Hepatic stellate cell (primary cell): ENCODE measurements at places on chromosomes 1 and 21.

DNA sequence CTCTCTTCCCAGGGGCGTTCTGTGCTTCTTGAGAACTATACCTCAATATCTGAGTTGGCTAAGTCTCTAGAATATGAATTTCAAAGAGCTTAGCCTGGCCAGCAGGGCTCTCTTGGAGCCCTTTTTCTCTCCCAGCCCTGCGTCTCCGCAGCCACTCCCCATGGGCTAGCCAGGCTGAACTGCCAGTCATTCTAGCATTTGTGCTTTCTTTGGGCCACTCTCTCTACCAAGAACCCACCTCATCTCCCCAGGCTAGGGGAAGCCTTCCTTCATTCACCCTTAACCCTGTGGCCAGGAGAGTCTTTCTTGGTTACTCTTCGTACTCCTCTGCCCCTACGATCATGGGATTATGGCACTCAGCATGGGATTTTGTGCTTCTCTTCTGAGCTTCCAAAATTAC lies 18.2 kb downstream of the ABCG1 start:
- no peak for DNase-seq

DNA sequence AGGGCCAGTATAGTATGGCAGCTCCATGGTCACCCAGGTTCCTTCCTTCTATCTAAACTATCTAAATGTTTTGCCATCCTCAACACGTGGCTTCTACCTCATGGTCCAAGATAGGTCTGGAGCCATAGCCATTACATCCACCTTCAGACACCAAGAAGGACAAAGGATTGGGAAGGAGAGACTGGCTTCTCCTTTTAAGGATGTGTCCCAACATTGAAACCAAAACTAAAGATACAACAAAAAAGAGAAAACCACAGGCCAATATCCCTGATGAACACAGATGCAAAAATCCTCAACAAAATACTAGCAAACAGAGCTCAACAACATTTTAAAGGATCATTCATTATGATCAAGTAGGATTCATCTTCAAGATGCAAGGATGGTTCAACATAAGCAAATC lies 24.8 kb downstream of the HSD11B1 start:
- DNase-seq = no peak

DNA sequence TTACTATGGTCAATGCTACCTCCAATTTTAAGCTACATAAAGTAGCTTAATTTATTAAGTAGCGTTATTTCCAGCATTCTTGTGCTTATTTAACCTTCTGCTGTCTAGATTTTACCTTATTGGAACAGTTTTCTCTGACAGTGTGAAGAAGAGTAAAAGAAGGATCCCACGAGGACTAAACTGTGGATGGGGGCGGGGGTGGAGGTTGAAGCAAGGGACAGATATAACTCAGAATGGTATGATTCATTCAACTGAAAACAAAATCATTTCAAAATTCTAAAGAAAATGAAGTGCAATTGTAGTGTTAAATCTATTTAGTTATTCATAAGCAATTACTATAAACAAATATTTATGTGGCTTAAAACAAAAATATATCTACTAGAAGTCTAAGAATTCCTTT lies 11.5 kb upstream of the VAV3 start:
- no peak for DNase-seq

DNA sequence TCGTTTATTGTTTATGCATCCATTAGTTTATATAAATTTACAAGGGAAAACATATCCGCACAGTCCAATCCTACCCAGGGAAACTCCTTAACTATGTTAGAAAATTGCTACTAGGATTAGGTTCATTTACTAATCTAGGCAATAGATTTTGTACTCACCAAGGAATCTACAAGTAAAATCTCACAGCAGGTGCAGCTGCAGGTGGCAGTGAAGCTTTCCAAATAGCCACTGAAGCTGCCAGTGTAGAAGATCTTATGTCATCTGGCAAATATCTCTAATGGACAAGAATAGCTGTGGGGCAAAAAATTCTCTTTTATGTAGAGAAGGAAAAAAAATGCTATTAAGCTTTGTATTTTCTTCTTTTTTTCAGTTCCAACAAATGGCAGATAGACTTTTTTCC lies 963.4 kb upstream of the ADGRL4 start:
- DNase-seq = no peak

DNA sequence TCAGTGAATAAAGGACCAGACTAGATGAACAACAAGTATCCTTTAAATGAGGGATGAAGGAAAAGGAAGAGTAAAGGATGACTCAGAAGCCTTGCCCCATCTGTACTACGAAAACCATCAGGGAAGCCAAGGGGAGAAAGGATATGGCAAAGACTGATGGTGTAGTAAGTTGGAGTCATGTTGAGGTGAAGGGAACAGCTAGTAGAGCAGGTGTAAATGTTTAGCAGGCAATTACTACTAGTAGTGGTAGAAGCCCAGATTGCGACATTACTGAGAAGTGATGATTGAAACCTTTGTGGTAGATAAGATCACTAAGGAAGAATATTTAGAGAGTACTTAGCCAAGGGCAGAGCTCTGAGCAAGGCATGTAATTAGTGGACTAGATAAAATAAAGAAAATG lies 84.0 kb downstream of the PHTF1 start:
- DNase-seq = no peak

DNA sequence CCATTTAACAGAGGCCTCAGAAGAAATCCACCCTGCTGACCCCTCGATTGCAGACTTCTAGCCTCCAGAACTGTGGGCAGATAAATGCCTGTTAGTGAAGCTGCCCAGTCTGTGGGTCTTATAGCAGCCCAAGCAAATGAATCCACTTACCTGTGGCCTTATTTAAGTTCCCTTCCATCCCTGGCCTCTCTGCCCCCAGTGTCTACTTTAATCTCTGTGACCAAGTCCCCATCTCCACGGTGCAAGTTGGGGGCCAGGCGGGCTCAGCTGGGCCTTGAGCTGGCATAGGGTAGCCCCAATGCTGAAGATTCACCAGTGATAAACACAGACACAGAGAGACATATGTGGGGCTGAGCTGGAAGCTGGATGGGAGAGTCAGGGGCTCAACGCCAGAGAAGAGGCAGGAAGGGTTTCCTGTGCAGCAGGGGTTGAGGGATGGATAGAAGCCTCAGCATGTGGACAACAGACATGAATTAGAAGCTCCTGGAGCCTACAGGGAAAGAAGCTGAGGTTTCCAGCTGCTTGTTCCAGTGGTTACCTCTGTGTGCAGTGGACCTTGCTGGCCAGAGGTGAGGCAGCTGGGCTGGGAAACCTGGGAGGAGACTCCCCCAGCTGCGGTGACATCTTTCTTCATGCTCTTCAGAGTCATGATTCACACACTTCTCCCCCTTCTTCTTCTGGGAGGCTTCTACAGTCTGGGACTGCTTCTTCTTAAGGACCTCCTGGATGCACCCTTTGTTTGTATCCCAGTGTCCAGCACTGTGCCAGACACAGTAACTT lies 13.4 kb upstream of the B3GALT5 start:
- DNase-seq = no peak

- no peak for DNase-seq
These were observed 72.0 kb upstream of the FAM20B start for GRCh38 chr1:178953538-178954324.
